CMK (cell line): ENCODE measurements at places on chromosomes 1 and 21.

DNA sequence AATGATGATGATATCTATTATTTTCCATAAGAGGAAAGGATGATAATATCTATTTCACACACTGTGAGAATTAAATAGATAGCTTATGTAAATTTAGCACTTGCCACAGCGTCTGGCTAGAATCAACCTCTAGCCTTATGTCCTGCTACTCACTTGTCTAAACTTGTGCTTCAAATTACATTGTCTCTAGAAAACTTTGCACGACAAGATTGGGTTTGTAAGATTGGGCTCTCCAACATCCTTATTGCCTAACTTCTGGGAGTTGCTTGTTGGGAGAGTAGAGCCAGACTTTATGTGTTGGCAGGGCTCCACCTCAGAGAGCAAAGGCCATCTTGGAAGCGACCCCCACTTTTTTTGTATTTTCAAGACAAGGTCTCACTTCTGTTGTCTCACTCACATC lies 50.0 kb upstream of the POGK start:
- DNase-seq: no peak

DNA sequence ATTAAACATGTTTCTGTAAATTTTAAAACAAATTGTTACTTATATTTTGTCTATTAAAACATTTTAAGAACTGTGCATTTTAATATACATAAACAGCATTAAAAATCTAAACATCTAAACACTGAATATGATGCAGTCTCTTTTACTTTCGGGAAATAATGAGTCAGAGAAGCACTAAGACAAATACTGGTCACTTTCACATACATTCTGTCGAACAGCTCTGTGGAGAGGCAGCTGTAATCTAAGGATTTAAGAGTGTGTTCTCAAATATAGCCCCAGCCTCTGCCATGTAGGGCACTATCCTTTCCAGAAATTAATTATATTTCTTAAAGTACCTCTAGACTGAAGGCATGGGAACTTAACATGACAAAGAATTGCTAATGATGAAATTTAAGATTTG lies 89.6 kb upstream of the PTGFR start:
- no peak for DNase-seq

DNA sequence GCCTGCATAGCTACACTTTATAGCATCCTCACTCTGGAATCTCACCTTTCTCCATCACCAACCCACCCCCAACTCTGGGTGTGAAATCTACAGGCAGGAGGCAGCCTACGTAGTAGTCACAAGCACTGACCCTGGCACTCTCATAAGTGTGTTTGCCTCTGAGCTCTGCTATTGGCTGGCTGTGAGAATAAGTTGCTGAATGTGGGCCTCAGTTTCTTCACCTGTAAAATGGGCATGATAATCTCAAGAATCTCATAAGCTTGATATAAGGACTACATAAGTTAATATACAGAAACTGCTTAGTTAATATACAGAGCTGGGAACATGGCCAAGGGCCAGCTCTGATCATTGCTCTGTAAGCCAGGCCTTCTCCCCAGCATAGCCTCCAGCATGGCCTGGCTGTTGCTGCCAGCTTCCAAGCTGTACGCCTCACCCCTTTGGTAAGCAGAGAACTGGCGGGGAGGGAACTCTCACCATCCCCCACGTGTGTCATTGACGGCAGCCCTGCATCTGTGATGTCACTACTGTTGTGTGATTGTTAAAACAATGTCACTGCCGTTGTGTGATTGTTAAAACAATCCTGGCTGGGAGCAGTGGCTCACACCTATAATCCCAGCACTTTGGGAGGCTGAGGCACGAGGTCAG lies 53.3 kb downstream of the SYF2 start:
- no peak for DNase-seq

DNA sequence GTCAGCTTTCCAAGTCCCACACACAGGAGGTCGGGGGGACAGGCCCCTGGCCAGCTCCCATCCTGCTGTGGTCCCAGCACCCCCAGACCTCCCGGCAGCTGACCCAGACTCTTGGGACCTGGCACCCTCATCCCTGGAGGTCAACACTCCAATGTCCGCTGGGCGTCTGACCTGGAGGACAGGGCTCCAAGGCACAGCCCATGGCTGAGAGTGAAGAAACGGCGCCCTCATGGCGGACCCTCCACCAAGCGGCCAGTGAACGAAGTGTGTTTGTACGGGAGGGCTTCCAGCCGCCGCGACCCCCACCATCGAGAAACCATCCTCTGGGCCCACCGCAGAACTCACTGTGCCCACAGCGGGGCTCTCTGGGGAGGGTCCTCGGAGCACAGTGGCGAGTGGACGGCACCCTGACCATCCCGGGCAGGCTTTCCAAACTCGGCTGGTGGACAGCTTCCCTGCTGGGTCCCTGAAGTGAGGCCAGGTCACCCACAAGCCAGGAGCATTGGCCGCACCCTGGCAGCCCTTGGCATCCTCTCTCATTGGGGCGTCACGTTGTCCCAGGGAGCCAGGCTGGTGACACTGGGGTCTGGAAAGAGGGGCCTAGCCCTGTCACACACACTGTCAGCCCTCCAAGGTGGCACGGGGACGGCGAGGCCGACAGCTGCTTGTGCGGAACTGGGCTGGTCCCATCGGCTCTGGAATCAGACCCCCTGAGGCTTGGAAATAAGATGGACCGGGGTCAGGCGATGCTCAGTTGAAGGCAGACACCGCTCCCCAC lies 47.8 kb upstream of the COL6A2 start:
- DNase-seq: no peak

GRCh38 chr1:210344706-210345105 lies 16.0 kb downstream of the HHAT start:
- no peak for DNase-seq

DNA sequence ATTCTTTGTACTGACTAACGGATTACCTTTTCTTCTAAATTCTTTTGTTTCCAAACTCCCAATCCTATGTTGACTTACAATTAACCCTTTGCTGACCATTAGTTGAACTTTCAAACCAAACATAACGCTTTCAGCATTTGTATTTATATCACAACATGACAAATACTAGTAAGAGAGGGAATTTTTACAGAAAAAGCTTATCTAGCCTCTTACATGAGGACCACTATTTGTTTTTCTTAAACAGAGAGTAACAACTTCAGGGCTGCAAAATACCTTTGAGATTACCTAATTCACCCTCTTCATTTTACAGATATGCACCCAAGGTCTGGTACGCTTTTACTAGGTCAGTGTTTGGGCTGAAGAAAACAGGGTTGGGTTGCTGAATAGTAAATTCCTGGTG lies 45.0 kb upstream of the CXADR start:
- no peak for DNase-seq

DNA sequence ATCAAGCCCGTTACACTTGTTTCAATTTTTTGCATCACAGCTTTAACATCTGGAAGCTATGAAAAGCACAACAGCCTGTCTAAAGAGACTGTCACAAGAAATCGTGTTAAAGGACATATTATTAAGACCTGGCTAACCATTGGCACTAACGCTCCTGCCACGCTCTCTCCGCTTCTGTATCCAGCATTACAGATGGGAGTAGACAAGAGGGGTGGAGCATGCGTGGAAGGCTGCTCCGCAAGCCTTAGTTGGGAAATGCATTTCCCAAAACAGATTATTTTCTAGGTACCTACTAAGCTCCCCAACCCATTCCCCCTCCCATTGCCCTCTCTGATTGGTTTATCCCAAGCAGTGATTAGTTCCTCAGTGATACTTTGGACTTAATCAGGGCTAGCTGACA lies 72.4 kb downstream of the NTNG1 start:
- no peak for DNase-seq

DNA sequence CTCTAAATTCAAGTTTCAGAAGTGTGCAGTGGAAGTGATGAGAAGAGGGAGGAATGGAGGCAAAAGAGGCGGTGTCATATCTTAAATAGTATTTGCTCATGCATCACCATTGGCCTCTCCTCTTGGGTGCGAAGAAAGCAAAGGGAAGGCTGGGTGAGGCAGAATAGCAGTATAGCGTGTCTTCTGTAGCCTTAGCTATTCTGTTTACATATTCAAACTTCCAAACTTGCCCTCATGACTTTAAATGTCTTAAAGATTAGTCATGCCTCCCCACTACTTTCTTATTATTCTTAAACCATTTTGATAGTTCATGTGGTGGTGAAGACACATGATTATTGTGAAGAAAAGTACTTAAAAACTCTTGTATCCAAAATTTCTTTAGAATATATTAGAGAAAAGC lies 104.6 kb upstream of the TENT5C start:
- no peak for DNase-seq

GRCh38 chr1:32724678-32725614 lies 22.4 kb upstream of the SYNC start:
- peak; percentile 97 for DNase-seq

DNA sequence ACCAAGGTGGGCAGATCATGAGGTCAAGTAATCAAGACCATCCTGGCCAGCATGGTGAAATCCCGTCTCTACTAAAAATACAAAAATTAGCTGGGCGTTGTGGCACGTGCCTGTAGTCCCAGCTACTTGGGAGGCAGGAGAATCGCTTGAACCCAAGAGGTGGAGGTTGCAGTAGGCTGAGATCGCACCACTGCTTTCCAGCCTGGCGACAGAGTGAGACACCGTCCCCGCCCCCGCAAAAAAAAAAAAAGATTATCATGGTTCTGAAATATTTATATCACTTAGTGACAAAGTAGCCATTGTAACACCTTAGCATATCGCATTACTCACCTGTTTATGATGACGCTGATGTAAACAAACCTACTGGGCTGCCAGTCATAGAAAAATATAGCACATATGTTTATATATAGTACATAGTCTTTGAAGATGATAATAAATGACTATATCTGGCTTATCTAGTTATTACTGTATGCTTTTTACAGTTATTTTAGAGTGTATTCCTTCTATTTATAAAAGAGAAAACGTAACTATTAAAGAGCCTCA lies 160.2 kb downstream of the NCAM2 start:
- no peak for DNase-seq

DNA sequence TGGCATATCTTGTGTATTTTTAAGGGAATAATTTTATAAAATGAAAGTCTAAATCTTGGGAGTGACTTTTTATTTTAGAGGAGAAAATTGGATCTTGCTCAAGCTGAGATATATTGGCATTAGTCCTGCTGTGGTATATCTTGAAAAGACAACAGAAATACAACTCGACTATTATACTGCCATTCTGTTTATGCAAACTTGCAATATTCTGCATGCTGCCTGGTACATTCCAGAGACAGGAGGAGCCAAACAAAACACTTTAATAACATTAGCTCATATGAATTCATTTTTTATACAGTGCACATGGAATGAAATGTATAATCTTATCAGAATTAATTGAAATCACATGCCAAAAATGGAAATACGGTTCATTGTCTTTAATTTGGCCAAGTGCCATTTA lies 176.0 kb upstream of the NRIP1 start:
- DNase-seq: no peak

DNA sequence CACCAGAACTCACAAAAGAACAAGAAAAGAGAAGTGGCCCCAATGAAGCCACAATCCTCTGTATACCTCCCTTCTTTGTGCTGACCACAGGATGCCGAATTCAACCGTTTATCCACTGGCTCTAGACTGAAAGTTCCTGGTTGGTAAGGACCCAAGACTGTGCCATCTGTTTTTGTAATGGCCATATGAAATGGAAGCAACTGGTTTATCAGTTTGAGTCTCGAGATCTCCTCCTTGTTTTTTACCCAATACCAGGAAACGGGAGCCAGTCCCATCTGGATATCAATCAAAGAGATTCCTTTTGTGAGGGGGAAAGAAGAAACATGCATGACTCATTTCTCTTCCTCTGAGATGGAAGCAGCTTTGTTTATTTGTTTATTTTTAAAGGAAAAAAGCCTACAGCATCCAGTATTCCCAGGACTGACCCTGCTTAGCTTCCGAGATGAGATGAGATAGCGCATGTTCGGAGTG lies 32.4 kb upstream of the ZNF124 start:
- peak; percentile 61 for DNase-seq

- no peak for DNase-seq
Measured at GRCh38 chr1:50458507-50458906, 35.3 kb upstream of the DMRTA2 start.

DNA sequence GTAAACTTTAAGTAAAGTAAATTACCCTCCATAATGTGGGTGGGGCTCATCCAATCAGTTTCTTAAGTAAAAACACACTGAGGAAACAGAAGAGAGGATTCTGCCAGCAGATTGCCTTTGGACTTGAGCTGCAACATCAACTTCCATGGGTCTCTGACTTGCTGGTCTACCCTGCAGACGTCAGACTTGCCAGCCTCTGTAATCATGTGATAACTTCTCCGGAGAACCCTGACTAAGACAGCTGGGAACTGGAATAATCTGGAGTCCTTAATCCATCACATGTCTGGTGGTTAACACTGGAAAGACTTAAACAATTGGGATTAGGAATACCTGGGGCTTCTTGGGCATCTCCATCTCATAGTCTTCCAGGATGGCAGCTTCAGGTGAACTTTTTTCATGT lies 13.2 kb upstream of the CEP350 start:
- DNase-seq: no peak

DNA sequence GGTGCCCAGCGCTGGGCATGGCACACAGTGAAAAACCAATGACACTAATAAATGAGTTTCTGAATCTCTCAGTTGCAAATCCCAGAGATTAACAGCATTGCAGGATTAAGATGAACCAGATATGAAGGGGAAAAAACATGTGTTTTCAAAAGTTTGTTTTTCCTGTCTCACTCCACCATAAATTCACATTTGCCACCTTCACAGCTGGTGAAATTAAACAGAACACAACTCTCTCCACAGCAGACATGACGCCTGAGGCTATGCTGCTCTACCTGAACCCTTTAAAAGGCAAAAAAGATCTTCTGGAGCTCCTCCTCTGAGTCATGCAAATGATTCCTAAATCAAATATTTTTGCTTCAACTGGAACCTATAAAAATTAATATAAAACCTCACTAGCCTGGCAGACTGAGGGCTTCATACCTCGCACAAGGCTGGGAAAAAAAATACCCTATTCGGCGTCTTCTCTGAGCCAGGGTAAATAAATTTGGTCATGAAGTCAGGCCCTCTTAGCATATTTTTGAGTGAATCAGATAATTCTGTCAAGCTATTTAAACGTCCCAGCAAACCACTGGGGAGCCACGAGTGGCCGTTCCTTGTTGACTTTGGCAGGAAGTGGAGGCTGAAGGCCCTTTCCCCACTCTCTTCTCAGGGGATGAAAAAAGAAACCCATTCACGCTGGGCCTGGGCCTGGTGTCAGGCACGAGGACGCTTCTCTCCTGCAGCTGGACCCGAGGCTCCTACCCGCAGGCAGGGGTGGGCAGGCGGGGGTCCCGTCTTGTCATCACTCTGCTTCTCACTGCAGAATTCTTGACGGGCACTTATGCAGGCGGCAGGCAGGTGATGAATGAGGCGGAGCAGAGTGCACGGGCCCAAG lies 53.0 kb downstream of the DMRTB1 start:
- no peak for DNase-seq

DNA sequence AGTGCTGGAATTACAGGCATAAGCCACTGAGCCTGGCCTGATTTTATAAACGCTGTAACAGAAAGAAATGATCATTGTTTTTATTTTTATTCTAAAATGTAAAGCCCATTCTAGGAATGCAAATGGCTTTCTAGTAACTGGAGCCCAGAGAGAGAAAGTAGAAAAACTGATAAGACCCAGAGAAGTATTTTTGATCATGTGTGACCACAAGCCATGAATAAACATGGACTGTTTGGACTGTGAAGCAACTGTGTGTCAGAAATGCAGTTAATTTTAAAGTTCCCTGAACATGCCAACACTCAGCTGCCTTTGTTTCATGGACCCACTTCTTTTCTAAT lies 39.7 kb downstream of the EIF2B3 start:
- DNase-seq: no peak

GRCh38 chr1:96492236-96492635 lies 229.3 kb upstream of the PTBP2 start:
- DNase-seq: no peak
